ENCODE measurements at places on chromosomes 1 and 21.

DNA sequence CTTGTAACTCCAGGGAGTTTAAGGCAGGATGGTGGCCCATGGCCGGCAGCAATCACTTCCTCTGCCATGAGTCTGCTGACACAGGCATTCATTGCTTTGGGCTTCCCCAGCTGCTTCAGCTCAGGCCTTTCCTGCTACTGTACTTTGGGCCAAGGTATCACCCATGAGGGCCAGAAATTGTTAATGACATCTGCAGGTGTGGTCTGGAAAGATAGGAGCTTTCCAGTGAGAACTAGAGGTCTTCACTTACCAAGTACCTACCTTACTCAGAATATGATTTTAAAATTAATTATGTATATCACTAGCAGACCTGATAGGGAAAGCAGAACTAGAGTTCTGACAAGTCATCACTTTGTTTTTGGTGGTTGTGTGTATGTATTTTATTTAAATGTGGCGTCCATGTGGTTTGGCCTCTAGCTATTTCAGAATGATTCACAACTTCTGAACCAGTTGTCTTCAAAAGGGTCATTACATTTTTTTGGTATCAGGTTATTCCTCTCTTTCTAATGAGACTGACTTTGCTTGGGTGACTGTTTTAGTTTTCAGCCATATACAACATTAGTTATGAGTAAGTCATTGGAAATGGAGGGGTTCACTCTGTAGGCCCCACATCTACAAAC, 2.7 kb downstream of the RGL1 start:
- no peak for DNase-seq

DNA sequence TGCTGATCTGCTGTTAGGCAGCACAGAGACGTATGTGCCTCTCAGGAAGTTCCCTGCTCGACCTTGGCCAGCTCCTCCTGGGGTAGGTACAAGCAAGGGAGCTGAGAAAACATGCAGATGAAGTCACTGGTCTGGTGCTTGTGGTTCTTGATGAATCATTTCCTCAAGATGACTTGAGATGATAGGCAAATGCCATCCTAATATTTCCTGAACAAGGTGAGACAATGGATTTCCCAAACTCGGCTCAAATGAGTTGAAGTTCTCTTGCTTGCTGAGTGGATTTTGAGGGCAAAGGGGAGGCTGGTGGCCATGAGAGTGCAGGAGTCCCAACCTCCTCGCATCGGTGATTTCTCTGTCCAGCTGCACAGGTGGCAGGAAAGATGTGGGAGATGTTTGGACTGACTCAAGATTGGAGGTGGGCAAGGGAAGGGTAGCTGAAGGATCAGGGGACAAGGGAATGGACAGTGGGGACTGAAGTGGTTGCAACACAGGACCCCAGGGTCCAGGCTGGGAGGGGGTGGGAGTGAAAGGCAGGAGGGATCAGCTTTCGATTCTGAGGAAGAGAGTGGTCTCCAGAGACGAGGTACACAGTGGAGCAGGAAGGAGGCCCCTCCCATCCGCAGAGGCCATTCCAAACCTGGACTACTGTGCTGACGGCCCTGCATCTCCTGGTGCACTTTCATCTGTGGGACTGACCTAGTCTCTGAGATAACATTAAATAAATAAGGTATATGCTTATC, 63.9 kb downstream of the CAPN2 start:
- no peak for DNase-seq

GRCh38 chr1:84758968-84759491, 68.8 kb upstream of the SSX2IP start:
- DNase-seq, result peak; percentile 91

GRCh38 chr1:36350659-36351226, 27.3 kb upstream of the EVA1B start:
- DNase-seq, result no peak

- peak; percentile 76 for DNase-seq
Measured at GRCh38 chr1:147273409-147274336, 31.2 kb downstream of the CHD1L start.

- no peak for DNase-seq
Measured at GRCh38 chr1:111332190-111332589, 41.5 kb downstream of the CHIA start.

All from NCI-H1694 treated with DMSO at 0.1 percent for 48 hours (cell line).